Ammon's horn (tissue), 1 donor: ENCODE measurements at places on chromosomes 7 and 10.

- no peak for DNase-seq
Measured at GRCh38 chr10:60430017-60430416, 40.3 kb upstream of the ANK3 start.

GRCh38 chr7:801940-802381 is 30.3 kb upstream of the SUN1 start:
- DNase-seq = no peak

GRCh38 chr7:70926666-70927065 is 205.3 kb upstream of the GALNT17 start:
- DNase-seq = no peak

GRCh38 chr10:121262774-121263430 is 335.3 kb downstream of the FGFR2 start:
- DNase-seq = no peak

GRCh38 chr7:16839646-16840045 is 34.8 kb upstream of the AGR2 start:
- no peak for DNase-seq
